Kidney tubule cell (primary cell): ENCODE measurements at places on chromosomes 6 and 20.

DNA sequence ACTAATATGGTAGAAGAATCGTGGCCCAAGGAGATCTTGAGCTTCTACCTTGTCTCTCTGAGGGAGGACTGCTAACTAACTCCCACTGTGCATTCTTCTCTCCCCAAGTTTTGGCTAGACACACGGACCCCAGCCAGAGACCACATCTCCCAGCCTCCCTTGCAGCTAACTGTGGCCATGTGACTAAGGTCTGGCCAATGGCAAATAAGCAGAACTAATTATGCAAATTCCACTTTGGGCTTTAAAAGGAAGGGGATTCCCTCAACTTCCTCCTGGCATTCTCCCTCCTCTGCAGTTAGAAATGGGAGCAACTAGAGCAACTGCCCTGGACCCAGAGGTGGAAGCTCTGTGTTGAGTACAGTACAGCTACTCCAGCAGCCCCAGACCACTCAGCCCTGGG lies 15.4 kb downstream of the BPIFA2 start:
- no peak for DNase-seq

DNA sequence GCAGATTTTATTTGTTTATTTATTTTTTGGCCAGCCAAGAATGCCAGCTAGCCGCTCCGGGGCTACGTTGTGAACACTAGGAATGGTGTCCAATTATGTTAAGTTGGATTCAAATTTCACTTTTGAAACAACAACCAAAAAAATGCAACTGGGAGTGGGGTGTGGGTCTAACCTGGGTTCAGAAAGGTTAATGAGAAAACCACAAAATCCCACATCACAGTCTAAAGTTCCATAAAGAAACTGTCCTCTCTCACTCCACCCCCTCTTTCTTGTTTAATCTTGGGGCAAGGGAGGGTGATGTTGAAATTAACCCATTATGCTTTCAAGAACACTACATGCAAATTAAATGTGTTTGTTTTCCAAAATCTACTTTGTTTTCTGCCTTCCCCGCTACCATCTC lies 77.2 kb downstream of the LINC00237 start:
- DNase-seq, result no peak

GRCh38 chr20:3433744-3434143 lies 26.3 kb upstream of the DNAAF9 start:
- no peak for DNase-seq

DNA sequence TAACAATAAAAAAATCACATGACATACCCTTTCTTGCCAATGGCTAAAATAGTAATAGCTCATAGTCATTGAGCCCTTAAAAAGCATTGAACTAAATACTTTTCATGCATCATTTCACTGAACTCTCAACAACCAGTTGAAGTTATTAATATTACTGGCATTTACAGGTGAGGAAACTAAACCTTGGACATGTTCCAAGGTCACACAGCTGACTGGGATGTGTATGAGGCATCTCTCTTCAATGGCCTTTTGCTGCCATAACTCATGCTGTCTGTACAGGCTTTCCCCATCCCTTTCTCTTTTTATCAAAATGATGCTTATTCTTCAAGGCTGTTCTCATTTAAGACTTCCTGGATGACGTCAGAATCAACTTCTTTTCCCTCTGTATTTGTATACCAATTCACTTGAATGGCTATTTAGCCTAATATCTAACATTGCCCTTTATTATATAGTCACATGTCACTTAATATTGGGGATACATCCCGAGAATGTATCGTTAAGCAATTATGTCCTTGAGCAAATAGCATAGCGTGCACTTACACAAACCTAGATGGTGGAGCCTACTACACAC lies 476.4 kb downstream of the KIF16B start:
- peak; percentile 75 for DNase-seq

- peak; percentile 61 for DNase-seq
Observed at GRCh38 chr6:131652472-131652871, 15.4 kb downstream of the ENPP3 start.

DNA sequence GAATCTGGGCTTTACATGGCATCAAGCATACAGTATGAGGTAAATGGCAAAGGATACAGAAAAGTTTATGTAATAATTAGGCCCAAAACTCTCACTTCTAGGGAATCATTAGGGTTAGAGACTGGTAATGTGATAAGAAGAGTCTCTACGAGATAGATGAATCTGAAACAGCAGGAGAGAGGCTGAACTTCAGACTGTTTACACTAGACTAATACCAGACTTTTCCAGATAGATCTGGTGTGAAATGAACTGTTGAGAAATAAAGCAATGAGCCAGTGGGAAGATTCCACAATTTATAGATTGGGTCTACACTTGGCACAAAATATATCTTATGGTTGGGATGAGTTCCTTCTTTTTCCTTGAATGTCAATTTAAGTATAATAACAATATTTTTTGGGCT lies 134.3 kb downstream of the MAN1A1 start:
- no peak for DNase-seq

- peak; percentile 25 for DNase-seq
Observed at GRCh38 chr20:57326667-57327455, 2.7 kb upstream of the SPO11 start.

DNA sequence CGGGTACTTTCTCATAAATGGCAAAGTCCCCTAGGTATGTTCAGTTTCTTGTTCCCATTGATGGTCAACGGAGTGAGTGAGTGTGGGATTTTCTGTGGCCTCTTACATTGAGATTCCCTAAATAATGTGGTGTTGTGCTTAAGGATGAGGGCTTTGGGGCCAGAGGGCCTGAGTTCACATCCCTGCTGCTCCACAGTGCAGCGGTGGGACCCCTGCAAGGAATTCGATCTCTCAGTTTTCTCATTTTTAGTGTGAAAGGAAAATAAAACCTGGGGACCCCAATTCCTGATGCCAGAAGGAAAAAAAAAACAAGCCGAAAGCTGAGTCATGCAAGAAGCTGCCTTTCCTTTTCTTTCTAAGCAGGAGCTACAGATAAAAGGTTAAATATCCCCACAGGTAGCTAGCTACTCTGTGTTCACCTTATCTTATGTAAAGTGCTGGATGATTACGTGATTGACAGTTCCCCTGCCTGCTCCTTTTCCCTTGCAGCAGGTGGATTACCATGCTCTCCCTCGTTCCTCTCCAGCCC lies 120.2 kb upstream of the CLDN20 start:
- DNase-seq, result no peak

GRCh38 chr6:158797331-158798310 lies 21.5 kb downstream of the EZR start:
- DNase-seq, result no peak

GRCh38 chr6:156878681-156879080 lies 101.5 kb downstream of the ARID1B start:
- no peak for DNase-seq
